CD4-positive, alpha-beta T cell treated with Interleukin-17A for 4 hours (primary cell): ENCODE measurements at places on chromosomes 5 and 9.

DNA sequence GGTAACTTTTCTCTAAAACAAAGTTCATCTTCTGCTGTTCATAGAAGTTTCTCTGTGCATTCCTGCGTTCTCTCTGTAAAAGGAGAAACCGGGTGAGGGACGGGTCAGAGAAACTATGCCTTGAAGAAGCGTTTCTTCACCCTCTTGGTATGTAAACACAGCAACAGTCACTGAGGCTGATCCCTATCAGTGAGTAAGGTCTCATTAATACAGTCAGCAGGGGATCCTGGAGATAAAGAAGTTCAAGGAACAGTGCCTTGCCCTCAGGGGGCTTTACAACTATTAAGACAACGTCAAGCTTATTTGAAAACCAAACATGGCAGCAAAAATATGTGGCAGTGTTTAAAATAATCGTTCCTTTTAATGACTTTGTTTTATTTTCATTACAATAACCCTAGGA lies 202.9 kb upstream of the IL12B start:
- DNase-seq = no peak

DNA sequence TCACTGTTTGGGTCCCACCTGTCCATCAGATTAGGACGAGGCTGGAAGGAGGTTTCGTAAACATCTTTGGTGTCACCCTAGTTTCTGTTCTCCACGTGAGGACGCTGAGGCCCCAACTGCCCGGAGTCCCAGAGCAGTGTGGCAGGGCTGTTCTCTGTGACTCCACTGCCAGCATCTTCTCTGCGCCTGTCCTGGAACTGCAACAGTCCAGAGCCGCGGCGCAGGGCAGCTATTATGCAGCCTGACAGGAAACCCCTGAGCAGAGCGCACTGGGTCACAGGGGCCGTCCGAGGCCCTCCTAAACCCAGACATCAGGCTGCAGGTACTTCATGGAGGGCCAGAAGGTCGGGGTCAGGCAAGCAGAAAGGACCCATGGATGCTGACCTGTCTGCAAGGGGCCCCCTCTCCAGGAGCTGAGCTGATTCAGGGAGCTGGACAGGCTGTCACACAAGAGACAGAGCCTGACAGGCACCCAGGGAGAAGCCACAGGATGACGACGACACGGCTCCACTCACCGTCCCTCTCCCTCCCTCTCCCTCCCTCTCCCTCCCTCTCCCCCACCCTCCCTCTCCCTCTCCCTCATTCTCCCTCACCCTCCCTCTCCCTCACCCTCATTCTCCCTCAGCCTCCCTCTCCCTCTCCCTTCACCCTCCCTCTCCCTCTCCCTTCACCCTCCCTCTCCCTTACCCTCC lies 31.7 kb downstream of the DBH start:
- DNase-seq = no peak

- no peak for DNase-seq
Observed at GRCh38 chr5:14432931-14433589, 148.5 kb upstream of the OTULINL start.

GRCh38 chr5:173727839-173728778 lies 111.7 kb upstream of the BOD1 start:
- DNase-seq = no peak

DNA sequence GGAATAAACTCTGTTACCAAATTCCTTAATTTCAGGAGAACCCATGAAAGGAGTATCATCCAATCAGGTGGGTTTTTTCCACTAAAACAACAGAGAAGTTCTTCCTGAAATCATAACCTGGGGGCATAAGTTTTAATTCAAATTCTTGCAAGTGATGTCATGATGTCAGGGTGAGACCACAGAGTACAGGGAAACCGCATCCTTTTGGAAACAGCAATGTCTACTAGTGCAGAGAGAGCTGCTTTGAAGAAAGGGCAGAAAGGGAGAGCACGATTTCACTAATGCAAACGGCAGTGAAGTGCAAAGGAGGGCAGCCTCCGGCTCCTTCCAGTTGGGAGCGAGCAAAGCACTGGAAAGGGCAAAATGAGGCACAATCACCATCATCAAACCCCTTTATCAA lies 20.6 kb upstream of the CMBL start:
- no peak for DNase-seq

DNA sequence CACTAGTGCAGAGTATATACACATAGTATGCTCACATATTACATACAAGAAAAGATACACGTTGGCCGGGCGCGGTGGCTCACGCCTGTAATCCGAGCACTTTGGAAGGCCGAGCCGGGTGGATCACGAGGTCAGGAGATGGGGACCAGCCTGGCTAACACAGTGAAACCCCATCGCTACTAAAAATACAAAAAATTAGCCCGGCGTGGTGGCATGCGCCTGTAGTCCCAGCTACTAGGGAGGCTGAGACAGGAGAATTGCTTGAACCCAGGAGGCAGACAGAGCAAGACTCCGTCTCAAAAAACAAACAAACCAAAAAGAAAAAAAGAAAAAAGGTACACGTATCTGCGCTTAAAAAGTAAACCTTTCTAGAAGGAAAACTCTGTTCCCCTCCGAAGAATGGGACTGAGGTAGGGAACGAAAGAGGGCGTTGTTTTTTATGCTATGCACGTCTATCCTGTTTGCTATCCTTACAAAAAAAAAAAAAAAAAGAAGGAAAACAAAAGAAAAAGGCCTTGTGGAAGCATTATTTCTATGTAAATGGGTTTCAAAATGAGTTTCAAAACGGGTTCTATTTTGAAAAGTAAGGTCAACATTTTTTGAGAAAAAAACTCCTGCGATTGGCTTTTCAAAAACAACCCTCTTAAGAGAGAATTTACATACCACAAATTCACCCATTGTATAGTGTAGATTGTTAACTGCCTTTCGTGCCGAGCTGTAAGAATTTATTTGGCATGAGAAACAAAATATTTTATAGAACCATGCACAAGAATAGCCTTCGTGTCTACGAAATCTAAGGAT lies 1.2 kb downstream of the AK3 start:
- DNase-seq = no peak

- DNase-seq = no peak
Observed at GRCh38 chr5:4758996-4759395, 381.1 kb upstream of the ADAMTS16 start.
